ENCODE measurements at places on chromosomes 1 and 21. TPM values are rescaled to one million over a fixed set of nuclear protein-coding genes. Genes with fewer than 3 reads are reported as not detected.

BGLAP gene
- total RNA-seq: not detected

- DNase-seq: no peak
These were observed 3.2 kb downstream of the GREM2 start for GRCh38 chr1:240608707-240609106.

DNA sequence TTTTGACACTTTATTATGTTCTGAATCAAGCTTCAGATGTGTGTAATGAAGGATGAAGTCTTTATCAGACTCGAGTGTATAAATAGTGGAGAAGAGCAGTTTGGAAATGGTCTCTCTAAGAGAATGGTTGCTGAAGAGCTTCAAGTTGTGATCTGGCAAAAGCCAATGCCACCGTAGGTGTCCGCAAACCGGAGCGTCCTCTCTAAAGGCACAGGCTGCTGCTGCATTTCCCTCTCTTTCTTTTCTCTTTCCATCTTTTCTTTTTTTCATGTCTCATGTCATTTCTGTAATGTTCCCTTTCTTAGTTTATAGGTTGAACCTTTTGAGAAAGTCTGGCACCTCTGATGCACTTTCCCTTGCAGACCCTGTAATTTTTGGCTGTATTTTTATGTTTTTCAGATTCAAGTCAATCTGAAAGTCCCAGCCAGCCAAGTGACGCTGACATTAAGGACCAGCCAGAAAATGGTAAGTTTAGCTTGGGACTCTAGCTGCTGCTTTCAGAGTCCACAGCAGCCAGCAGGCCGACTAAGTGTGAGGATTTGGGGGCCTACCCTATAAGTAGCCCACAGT, 194.8 kb downstream of the NFIA start:
- no peak for DNase-seq

DNA sequence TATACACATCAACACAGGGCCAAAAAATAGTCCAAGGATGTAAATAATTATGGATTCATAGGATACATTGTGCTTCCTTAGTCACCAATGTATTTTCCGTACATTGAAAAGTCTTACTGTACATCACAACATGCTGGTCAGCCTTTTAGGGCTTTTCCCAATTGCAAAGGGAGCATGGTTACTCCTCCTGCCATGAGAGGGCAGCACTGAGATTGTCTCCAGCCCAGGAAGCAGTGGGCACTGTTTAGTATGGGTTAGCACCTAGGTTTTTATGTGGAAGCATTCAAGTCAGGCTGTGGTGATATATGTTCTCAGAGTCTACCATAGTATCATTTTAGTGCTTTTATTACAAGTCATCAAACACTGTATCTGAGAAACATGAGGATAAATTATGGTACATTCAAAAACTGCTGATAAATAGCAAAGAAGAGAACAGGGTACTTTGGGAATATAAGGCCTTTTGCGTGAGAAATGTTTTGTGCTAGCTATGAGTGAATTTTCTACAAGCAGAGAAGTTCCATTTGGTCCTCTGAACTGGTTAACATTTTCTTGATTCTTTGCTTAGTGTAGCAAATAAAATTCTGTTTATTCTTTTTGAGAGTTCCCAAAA, 34.0 kb downstream of the ST6GALNAC5 start:
- DNase-seq: no peak

DNA sequence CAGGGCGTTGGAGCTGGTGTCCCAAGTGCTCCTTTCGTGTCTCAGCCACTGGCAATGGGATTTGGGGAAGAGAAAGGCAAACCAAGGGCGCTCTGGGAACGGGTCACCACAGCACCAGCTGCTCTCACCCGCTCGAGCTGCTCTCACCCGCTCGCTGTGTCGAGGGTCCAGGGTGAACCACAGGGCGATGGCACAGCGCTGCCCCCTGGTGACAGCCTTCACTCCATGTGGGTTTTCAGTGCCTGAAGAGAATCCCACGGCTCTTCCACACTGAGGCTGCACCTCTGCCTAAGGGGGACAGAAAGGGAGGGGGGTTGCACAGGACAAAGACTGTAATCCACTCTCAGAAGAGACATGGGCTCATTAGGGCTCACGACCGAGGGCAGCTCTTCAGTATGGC, 7.1 kb upstream of the CLDN19 start:
- DNase-seq: no peak

TNFRSF18 gene
- total RNA-seq: 3.1 TPM

- DNase-seq: no peak
These were observed 12.4 kb downstream of the KLHDC8A start for GRCh38 chr1:205344066-205344928.

CELA2B gene
- total RNA-seq: not detected

DNA sequence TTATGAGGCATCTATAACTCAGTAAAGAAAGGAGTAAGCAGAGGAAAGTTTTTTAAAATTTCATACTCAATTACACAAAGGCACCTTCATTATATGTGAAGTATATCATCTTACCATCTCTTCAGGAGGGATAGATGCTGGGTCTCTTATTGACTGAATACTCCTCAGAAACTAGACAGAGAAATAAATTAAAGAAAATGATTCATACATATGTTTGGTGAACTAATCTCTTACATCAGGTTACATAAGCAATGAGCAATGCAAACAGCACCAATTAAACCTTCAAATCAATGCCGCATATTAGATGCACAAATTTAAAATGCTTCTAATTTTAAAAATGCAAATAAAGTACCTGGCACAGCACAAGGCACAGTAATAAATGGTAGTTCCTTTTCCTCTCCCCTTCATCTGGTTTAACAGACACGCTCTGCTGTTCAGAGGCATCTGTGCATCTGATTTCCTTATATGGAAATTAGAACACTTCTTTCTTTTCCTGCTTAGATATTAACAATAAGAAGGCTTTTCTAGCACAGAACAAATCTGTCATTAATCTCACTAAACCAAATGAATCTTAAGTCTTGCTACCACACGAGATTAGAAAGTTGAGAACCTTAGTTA, 20.0 kb downstream of the SCYL3 start:
- no peak for DNase-seq
